ENCODE measurements at places on chromosomes 4 and X.

- DNase-seq: no peak
Measured at GRCh38 chr4:182877326-182877883, 39.8 kb downstream of the DCTD start.

DNA sequence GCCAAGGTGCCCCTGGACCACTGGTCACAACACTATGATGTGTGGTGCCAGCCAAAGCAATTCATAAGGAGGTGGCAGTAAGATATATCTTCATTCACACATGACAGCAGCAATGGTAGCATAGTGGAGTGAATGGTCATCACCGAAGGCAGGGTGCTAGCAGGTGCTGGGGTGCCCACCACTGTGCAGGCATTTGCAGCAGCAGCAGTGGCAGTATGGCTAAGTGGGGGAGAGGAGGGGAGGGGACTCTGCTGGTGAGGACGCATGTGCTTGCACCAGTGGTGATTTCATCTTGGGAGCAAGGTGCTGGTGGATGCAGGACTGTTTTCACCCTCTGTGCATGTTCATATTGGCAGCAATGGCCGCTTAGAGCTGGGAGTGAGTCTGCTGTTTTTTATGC lies 419.1 kb upstream of the KLHL4 start:
- no peak for DNase-seq

DNA sequence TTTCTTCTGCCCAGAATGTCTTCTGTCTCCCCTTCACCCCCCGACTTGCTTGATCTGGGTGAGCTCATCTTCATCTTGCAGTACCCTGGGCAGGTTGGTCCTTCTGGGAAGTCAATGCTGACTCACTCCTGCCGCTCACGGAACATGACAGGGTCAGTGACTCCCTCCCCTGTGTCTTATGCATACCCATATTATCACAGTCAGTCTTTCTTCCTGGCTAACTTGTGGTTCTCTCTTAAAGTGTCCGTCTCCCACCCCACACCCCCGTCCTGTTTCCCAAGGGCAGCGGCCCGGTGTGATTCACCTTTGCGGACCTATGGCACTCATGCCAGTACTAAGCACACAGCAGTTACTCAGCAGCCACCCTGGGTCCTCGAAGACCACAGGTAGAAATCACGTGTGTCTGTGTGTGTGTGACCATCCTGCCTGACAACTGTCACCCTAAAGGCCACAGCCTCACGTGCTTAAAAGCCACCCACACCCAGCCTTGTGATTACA lies 17.7 kb downstream of the IQSEC2 start:
- DNase-seq: peak; percentile 16

GRCh38 chrX:153853180-153853901 lies 23.0 kb upstream of the PDZD4 start:
- no peak for DNase-seq

GRCh38 chr4:13918110-13918509 lies 290.6 kb upstream of the BOD1L1 start:
- DNase-seq: no peak
